ENCODE measurements at places on chromosomes 12 and 14.

DNA sequence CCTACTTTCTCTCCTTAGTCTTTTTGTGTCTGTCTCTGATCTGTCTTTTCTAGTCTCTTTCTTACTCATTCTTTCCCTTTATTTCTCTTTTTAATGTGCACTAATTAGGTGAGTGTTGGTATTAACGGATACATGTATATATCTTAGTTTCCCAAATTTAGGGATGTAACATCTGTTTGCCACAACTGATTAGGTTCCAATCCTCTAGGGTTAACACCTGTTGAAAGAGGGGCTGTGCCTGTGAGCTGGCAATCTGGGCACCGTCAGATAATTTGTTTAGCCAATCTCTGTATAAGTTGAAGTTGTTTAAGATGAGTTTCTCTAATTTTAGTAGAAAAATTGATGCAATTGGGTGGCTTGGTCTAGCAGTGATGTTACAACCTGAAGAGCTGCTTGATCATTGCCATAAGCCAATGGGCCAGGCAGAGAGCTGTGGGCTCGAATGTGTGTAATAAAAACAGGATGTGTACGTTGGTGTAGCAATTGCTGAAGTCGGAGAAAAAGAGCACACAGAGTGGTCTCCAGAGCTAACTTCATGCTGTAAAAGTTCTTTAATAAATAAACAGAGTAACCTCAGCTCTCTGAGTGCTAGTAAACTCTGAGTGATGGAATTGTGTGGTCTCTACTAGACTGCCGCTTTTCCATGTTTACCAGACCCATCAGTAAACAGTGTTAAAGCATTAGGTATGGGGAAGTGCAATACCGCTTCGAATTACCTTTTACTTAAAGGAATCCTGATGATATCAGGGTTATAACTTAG lies 18.3 kb upstream of the LYZ start:
- DNase-seq = no peak

GRCh38 chr12:123141615-123142517 lies 9.0 kb downstream of the PITPNM2 start:
- DNase-seq = no peak

DNA sequence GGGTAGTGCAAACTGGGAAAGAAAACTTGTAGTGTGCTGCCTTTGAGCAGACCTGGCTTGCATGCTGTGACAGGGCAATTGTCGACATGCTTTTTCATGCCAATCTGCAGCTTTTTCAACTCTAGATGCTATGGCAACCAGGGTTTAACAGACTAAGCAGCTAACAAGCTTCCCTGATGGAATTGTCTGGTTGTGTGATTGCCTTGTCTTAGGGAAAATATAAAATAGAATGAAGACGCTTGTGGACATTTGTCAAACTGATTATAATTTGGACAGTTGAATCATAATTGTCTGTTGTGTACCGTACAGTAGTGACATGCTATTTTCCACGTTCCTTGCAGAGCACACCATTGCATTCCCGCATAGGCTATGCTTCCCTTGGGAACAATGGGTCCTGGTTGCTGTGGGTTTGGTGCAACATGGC lies 113.0 kb downstream of the FOXG1 start:
- no peak for DNase-seq

DNA sequence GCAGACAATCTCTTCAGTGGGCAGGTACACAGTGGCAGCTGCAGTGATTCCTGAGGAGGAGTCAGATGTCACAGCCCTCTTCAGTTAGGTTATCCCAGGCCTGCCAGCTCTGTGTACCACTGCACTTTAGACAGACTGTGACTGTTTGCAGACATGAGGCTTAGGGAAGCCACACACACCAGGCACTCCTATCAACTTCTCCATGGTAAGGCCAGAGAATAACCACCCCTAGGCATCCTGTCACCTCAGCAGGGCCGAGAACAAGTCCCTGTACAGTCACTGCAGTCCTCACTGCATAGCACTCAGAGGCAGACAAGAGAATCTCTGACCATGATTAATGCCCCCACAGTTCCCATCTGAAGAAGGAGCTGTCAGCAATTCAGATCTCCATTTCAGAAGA lies 296.5 kb downstream of the GALC start:
- no peak for DNase-seq

- no peak for DNase-seq
Observed at GRCh38 chr12:77222336-77222735, 157.0 kb upstream of the E2F7 start.

- DNase-seq = no peak
Observed at GRCh38 chr12:563250-563781, 99.9 kb downstream of the NINJ2 start.

GRCh38 chr14:58540749-58541632 lies 96.8 kb upstream of the DACT1 start:
- no peak for DNase-seq

DNA sequence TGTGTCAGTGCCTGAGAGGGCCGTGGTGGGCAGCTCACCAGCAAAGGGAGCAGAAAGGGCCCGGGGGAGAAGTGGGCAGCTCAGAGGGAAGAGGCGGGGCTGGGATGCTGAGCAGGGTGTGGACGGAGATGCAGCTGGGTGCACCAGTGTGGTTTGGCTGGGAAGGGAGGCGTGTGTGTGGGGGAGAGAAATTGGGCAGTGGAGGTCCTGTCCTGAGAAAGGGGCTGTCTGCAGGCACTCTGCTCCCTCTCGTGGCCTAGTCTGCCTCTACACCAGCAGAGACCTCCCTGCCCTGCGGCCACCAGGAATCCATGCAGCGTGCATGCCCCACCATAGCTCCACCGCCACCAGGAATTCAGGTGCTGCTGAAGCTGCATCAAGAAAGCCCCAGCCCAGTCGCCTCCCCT lies 6.4 kb downstream of the TMEM121 start:
- no peak for DNase-seq
